ENCODE measurements at places on chromosomes 11 and 22.

GRCh38 chr11:120392314-120392713, 56.1 kb downstream of the ARHGEF12 start:
- H3K27ac ChIP-seq = no peak overlapping the region
- no peaks in the 10 kb centered on the region for H3K4me1 ChIP-seq
- H3K4me3 ChIP-seq = no peak overlapping the region
- no peaks in the 10 kb centered on the region for H3K36me3 ChIP-seq

GRCh38 chr11:45060707-45061106, 85.7 kb upstream of the PRDM11 start:
- H3K4me1 ChIP-seq = no peaks in the 10 kb centered on the region
- H3K36me3 ChIP-seq = no peaks in the 10 kb centered on the region
- no peak overlapping the region for H3K27ac ChIP-seq
- H3K4me3 ChIP-seq = no peak overlapping the region

GRCh38 chr11:112465433-112466024, 204.9 kb upstream of the PLET1 start:
- no peaks in the 10 kb centered on the region for H3K4me1 ChIP-seq
- no peaks in the 10 kb centered on the region for H3K36me3 ChIP-seq
- no peak overlapping the region for H3K27ac ChIP-seq
- no peak for DNase-seq
- no peaks in the 10 kb centered on the region for H3K27me3 ChIP-seq
- no peak overlapping the region for H3K4me3 ChIP-seq

DNA sequence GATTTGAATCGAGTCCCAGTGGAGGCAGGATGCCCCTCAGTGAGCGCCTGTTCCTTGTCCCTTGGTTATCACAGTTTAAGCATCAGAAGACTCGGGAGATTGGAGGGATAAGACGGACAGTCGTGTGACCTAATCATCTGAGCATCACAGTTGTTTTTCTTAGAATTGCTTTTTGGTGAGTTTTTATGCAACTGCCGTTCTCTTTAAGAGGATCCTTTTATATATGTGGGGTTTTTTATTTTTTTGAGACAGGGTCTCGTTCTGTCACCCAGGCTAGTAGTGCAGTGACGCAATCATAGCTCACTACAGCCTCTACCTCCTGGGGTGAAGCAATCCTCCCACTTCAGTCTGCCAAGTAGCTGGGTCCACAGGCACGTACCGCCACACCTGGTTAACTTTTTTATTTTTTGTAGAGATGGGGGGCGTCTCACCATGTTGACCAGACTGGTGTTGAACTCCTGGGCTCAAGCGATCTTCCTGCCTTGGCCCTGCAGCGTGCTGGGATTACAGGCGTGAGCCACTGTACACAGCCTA, 16.5 kb downstream of the NUP50 start:
- H3K36me3 ChIP-seq = peaks cover 2% of the 10 kb centered on the region
- no peak overlapping the region for H3K4me3 ChIP-seq

GRCh38 chr11:14299921-14300320, 59.1 kb downstream of the RRAS2 start:
- no peak overlapping the region for H3K27ac ChIP-seq
- no peak overlapping the region for H3K4me3 ChIP-seq
- H3K4me1 ChIP-seq = no peaks in the 10 kb centered on the region
- DNase-seq = no peak
- no peaks in the 10 kb centered on the region for H3K36me3 ChIP-seq

DNA sequence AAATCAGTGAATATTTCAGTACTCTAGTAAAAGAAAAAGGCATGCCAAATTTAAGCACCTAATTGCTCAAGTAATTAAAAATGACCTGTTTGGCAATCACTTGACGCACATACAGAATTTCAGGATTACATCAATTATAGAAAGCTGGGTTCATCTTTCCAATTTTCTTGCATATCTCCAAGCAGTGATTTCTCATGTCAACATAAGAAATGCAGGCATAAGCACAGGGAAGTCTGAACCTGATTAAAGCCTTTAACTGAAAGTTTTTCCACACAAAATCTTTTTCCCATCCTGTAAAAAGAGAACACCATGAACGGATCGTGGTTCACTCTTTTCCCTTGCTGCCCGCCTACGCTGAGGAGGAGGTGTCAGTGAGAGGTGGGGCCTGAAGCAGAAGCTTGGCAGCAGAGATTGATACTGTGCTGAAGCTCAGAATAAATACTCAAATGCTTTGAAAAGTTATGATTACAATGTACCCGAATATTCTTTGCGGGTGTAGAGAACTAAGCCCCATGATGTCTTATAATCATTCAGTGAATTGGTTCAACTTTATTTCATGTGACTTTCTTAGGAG, 704.1 kb upstream of the CCDC90B start:
- no peaks in the 10 kb centered on the region for H3K36me3 ChIP-seq
- H3K27me3 ChIP-seq = no peaks in the 10 kb centered on the region
- no peak overlapping the region for H3K4me3 ChIP-seq
- no peak overlapping the region for H3K27ac ChIP-seq
- no peaks in the 10 kb centered on the region for H3K4me1 ChIP-seq

DNA sequence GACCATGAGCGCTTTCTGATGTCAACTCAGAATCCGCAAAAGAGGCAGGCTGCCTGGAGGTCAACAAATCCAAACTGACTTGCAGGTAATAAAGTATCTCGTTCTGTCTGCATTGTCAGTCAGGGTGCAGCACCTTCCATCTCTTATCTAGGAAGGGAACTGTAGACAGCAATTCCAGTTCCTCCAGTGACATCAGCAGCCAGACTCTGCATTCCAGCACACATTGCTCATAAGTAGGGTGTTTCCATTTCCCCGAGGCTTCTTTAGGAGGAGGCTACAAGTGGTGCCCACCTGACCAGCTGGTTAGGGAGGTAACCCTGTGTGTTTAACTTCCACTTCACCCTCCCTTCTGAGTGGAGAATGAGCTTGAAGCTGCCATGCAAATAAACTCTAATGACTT, 53.3 kb downstream of the NTM start:
- no peak overlapping the region for H3K27ac ChIP-seq
- H3K27me3 ChIP-seq = no peaks in the 10 kb centered on the region
- no peak overlapping the region for H3K4me3 ChIP-seq
- H3K4me1 ChIP-seq = no peaks in the 10 kb centered on the region
- H3K36me3 ChIP-seq = no peaks in the 10 kb centered on the region

GRCh38 chr22:50243685-50244419, 971 bp downstream of the TUBGCP6 start:
- H3K27ac ChIP-seq = no peak overlapping the region
- peak overlapping the region; percentile 48 for H3K4me3 ChIP-seq
- no peak for DNase-seq
- no peaks in the 10 kb centered on the region for H3K36me3 ChIP-seq
- no peaks in the 10 kb centered on the region for H3K4me1 ChIP-seq
- H3K27me3 ChIP-seq = no peaks in the 10 kb centered on the region

DNA sequence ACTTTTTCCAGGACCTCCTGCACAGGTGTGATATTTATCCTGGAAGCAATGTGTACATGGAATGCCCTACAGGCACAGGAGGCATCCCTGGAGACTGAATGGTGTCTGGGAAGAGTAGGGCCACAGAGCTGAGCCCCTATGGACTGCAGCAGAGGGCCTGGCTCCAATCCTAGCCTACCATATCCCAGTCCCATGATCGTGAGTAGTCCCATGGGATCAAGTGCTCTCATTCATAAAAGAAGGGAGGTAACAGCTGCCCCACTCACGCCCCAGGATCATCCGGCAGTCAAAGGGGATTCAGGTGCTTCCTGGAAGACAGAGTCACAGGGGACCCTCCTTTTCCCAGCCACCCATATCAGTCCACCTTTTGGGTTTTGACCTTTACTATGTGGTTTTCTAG, 24.0 kb downstream of the ANKK1 start:
- no peak overlapping the region for H3K27ac ChIP-seq
- no peak overlapping the region for H3K4me3 ChIP-seq
- no peaks in the 10 kb centered on the region for H3K36me3 ChIP-seq
- no peak for DNase-seq
- H3K27me3 ChIP-seq = no peaks in the 10 kb centered on the region

GRCh38 chr11:33475993-33476392, 218.8 kb downstream of the HIPK3 start:
- H3K27ac ChIP-seq = no peak overlapping the region
- no peak for DNase-seq
- no peaks in the 10 kb centered on the region for H3K27me3 ChIP-seq
- H3K4me3 ChIP-seq = no peak overlapping the region
- no peaks in the 10 kb centered on the region for H3K4me1 ChIP-seq

DNA sequence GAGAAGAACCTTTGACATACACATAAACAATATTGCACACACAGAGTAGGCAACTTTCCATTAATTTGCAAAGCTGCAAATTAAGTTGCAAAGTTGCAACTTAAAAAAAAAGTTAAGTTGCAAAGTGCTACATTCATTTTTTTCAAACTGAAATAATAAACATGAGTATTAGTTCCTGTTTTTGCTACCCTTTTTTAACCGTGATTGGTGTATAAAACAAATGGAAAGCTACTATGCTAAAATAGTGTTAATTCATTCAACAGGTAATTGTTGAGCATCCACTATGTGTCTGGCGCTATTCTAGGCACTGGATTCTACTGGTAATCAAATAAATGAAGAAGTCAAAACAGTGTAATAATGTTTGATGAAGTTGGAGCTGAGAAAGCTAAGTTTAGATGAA, 8.1 kb downstream of the ZFP91 start:
- H3K4me3 ChIP-seq = no peak overlapping the region
- H3K27ac ChIP-seq = no peak overlapping the region
- H3K27me3 ChIP-seq = no peaks in the 10 kb centered on the region
- H3K4me1 ChIP-seq = no peaks in the 10 kb centered on the region
- H3K36me3 ChIP-seq = no peaks in the 10 kb centered on the region

- no peak overlapping the region for H3K27ac ChIP-seq
- no peak overlapping the region for H3K4me3 ChIP-seq
- no peaks in the 10 kb centered on the region for H3K36me3 ChIP-seq
- no peak for DNase-seq
Observed at GRCh38 chr11:20966489-20966888, 297.1 kb downstream of the NELL1 start.

DNA sequence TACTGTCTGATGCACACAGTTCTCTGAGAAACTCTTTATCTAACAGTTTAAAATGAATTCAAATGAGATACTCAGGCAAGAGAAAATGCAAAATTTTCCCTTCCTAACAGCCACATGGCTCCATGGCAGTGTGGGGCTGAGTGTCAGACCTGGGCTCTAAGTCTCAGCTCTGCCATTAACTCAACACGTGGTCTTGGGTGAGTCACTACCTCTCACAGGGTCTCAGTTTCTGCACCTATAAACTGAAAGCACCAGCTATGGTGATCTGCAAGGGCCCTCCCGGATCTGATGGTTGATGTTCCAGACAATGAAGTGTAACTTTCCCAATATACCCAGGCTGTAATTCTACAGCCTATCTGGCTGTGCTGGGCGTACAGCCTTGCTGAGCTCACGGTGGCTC, 70.5 kb downstream of the KCNC1 start:
- no peaks in the 10 kb centered on the region for H3K36me3 ChIP-seq
- H3K27me3 ChIP-seq = no peaks in the 10 kb centered on the region
- no peaks in the 10 kb centered on the region for H3K4me1 ChIP-seq
- DNase-seq = no peak
- H3K4me3 ChIP-seq = no peak overlapping the region
- no peak overlapping the region for H3K27ac ChIP-seq

GRCh38 chr22:29004647-29005371, 56.8 kb downstream of the C22orf31 start:
- H3K4me1 ChIP-seq = no peaks in the 10 kb centered on the region
- peak overlapping the region; percentile 3 for H3K27ac ChIP-seq
- H3K27me3 ChIP-seq = no peaks in the 10 kb centered on the region
- H3K4me3 ChIP-seq = no peak overlapping the region

DNA sequence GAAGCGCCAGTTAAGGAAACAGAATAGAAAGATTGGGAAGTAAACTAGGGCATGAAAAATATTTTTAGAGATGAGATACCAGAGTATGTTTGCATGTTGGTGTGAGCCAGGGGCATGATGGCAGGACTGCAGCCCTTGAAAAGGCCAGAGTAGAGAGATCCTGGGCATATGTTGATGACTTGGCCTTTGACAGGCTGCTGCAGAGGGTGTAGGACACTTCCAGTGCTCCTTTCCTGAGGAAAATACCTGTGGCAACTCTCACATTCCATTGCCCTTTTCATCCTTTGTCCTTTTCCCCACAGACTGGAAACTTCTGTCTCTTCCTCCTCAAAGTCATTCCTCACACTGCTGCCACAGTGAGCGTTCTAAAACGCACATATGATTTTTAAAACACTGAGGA, 150.7 kb upstream of the CCDC90B start:
- H3K27me3 ChIP-seq = no peaks in the 10 kb centered on the region
- H3K27ac ChIP-seq = no peak overlapping the region
- no peak for DNase-seq
- H3K4me1 ChIP-seq = no peaks in the 10 kb centered on the region
- no peaks in the 10 kb centered on the region for H3K36me3 ChIP-seq

DNA sequence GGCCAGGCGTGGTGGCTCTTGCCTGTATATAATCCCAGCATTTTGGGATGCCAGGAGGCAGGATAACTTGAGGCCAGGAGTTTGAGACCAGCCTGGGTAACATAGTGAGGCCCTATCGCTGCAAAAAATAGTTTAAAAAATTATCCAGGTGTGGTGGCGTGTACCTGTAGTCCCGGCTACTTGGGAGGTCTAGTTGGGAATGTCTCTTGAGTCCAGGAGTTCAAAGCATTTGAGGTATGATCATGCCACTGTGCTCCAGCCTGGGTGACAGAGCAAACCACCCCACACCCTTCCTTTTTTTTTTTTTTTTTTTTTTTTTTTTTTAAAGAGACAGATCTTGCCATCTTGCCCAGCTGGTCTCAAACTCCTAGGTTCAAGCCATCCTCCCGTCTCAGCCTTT, 16.8 kb downstream of the CBL start:
- DNase-seq = no peak
- no peaks in the 10 kb centered on the region for H3K36me3 ChIP-seq
- H3K4me3 ChIP-seq = no peak overlapping the region
- H3K4me1 ChIP-seq = no peaks in the 10 kb centered on the region

DNA sequence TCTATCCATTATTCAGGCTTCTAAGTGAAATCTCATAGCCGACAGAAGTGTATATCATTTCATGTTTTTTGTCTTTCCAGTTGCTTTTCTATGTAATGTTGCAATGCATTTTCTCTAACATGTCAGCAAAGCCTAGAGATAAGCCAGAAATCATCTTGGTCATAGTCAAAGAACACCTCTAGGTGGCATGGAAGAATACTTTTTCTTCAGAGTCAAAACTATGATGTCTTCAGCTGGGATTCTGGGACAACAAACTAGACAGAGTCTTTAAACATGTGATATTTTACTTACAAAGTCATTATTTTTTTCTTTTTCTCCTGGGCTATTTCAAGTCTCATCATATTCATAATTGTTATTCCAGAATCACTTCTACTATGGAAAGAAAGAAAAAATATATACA, 4.4 kb downstream of the GAS2 start:
- no peak overlapping the region for H3K27ac ChIP-seq
- no peaks in the 10 kb centered on the region for H3K4me1 ChIP-seq
- H3K27me3 ChIP-seq = no peaks in the 10 kb centered on the region
- DNase-seq = no peak
- no peaks in the 10 kb centered on the region for H3K36me3 ChIP-seq

- H3K27me3 ChIP-seq = no peaks in the 10 kb centered on the region
- peaks cover 5% of the 10 kb centered on the region for H3K4me1 ChIP-seq
- H3K4me3 ChIP-seq = no peak within 1 kb of the TSS
- H3K36me3 ChIP-seq = no peaks in the 10 kb centered on the region
Observed at GRCh38 chr11:27040302-27041115, at the start of gene BBOX1. BBOX1 (plus strand) TSS chr11:27040815; CDS start chr11:27055431, 14,616 bp downstream.

- H3K27me3 ChIP-seq = no peaks in the 10 kb centered on the region
- no peak for DNase-seq
- no peaks in the 10 kb centered on the region for H3K4me1 ChIP-seq
- H3K4me3 ChIP-seq = no peak overlapping the region
Observed at GRCh38 chr11:10379871-10380568, 75.0 kb upstream of the AMPD3 start.
